ENCODE measurements at places on chromosomes 12 and 14. TPM values are rescaled to one million over a fixed set of nuclear protein-coding genes. Genes with fewer than 3 reads are reported as not detected.

PYGL gene
- total RNA-seq, result 11.0 TPM

SAMD4A gene
- total RNA-seq, result 15.7 TPM

A2ML1 gene
- 1.6 TPM for total RNA-seq

SYNE3 gene
- total RNA-seq, result 2.2 TPM

GALNT8 gene
- total RNA-seq, result 63.5 TPM

PMCH gene
- not detected for total RNA-seq

All from parietal lobe (tissue), 2 donors.